Stimulated activated CD4-positive, alpha-beta T cell treated with anti-CD3 and anti-CD28 coated beads, Interleukin-15, amount 100 ng/mL, for 24 hours (primary cell): ENCODE measurements at places on chromosomes 12 and 14.

DNA sequence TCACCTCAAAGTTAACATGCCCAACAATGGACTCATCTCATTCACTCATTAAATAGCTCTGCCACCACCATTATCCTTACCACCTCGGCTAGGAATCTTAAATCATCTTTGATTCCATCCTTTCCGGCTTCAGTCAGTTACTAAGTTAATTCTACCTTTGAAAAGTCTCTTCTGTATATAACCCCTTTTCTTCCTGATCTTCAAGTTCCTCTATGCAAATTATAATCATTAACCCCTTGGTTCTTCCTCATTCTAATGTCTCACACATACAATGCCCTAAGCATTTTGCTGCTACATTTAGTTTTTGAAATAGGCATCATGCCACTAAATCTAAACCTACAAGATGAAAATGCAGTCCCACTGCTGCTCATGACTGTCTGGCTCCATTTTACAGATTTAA, 51.6 kb downstream of the ATP2B1 start:
- DNase-seq, result no peak

- DNase-seq, result no peak
Observed at GRCh38 chr14:29926228-29926627, 1.4 kb downstream of the PRKD1 start.

GRCh38 chr14:103540821-103541708, 12.1 kb downstream of the TRMT61A start:
- DNase-seq, result no peak

GRCh38 chr12:111170543-111170942, 198.4 kb downstream of the PHETA1 start:
- DNase-seq, result no peak

DNA sequence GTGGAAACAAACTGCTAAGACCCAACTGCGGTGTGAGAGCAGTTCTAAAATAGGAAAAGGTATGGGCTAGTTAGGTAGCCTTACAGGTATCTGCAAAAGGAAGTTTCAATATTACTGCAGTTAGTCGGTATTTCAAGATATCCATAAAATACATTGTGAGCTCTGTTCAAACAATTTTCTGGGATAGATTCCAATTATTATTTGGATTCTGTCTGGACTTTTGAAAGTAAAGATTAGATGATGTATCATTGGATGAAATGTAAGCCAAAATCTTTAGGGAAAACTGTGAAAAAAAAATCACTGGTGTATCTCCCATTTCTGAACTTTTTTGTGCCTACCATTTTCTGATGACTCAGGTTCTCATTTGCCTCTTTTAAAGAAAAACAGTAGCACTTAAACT, 621.6 kb downstream of the CCER1 start:
- DNase-seq, result no peak
